ENCODE measurements at places on chromosomes 12 and 14. TPM values are rescaled to one million over a fixed set of nuclear protein-coding genes. Genes with fewer than 3 reads are reported as not detected.

The SIVA1 gene
- 153 TPM for total RNA-seq

The FOXN4 gene
- total RNA-seq: not detected

The TSPAN19 gene
- not detected for total RNA-seq

The ADAM21 gene
- not detected for total RNA-seq

The SLCO1B1 gene
- total RNA-seq: not detected

The SLC17A8 gene
- 3.3 TPM for total RNA-seq

The CYP46A1 gene
- 0.25 TPM for total RNA-seq

The CD163 gene
- total RNA-seq: 14.4 TPM

The C3AR1 gene
- total RNA-seq: 1.8 TPM

The B4GALNT1 gene
- total RNA-seq: 0.88 TPM

The POTEG gene
- total RNA-seq: not detected

The KRT74 gene
- total RNA-seq: not detected

The GDF3 gene
- not detected for total RNA-seq
